Hindlimb muscle (tissue), 1 donor: ENCODE measurements at places on chromosomes 11 and 22. TPM values are rescaled to one million over a fixed set of nuclear protein-coding genes. Genes with fewer than 3 reads are reported as not detected.

DNA sequence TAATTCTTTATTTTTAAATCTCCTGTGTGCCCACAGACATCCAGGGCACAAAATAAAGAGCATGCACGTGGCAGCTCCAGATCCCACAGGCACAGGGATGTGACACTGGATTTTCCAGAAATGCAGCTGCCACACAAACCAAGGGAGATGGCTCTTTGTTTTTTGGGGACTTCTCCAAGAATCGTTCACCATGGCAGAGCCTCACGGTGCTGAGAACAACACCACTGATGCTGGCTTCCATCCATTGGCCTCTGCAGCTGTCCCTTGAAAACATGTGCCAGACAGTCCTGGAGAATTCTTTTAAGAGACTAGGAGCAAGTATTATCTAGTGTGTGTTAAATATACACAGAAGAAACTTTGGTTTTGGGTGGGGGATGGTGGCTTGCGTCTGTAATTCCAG lies 108.4 kb upstream of the SLC22A12 start:
- DNase-seq, result peak; percentile 34

DNA sequence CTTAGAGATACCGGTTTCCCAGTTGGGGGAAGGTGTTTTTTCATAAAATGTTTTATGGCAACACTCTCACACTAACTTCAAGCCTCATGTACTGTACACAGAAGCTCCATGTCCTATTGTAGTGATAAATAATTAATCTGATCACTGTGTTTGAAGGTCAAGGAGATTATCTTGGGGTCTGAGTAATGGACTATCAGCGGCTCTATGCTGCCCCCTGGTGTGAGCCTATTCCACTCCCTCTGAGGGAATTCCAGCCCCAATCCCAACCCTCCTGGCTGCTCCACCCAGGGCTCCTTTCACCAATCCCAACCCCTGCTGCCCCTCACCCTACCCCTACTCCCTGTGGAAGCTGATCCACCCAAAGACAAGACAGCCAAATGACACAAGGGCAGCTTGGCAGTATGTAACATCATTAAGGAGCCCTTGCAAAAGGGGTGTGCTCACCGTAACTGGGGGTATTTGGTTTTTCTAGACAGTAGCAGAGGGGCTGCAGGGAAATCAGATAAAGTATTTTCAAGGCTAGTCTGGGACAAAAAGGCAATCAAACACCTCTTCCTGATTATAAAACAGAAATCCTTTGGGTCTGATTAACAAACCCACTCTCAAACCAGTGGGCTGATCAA lies 22.3 kb downstream of the HPS4 start:
- DNase-seq, result peak; percentile 44

Gene ZC3H7B
- polyA plus RNA-seq, result 43.4 TPM

DNA sequence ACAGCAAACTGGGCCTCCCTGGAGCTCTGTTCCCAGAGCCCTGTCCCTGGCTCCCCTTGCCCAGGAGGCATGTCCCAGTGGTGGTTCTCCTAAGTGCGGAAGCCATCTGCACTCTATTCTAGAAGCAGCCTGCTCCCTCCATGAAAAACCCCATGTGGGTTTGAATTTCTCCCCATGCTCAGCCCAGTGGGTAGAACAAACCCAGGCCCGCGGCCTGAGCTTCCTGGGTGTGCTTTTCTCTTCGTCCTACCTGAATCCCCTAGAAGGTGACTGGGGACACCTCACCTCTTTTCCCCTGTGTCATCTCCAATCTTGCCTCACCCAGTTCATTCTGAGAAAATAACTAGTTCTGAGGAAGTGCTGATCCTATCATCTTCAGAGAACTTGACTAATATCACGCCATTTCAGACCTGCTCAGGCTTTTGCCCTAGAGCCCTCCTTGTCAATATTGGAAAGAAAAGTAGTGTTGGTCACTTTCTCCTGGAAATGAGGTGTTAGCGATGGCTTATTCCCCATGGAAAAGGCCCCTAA lies 15.9 kb downstream of the IL10RA start:
- DNase-seq, result no peak

DNA sequence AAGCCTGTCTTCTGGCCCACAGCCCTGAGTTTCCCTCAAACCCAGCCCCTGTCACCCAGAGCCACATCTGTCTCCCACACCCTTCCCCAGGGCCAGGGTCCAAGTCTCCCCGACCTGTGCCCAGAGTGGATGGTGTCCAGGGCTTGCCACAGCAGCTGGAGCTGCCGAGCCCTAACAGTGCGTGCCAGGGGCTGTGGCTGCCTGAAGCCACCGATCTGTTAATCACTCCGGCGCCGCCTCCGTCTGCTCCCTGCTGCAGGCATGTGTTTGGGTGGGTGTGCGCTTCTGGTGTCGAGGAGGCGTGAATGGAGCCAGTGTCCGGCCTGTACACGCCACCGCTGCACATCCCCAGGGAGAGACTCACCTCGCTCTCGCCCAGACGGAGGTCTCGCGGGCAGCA lies 26.1 kb downstream of the SHISAL1 start:
- no peak for DNase-seq

Gene CARD16
- 19.1 TPM for polyA plus RNA-seq

DNA sequence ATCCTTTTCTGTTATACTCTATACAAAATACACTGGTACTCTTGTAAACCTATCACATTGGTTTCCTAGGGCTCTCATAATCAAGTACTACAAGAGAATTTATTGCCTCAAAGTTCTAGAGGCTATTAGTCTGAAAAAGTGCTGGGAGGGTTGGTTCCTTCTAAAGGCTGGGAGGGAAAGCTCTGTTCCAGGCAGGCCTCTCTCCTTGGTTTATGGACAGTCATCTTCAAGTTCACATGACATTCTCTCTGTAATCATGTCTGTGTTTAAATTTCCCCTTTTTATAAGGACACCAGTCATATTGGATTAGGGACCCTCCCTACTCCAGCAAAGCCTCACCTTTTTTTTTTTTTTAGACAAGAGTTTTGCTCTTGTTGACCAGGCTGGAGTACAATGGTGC lies 9.1 kb downstream of the SLC36A4 start:
- no peak for DNase-seq

- no peak for DNase-seq
Measured at GRCh38 chr11:34830648-34831047, 85.5 kb downstream of the APIP start.

GRCh38 chr11:3786781-3787428 lies 10.4 kb downstream of the NUP98 start:
- no peak for DNase-seq

Gene LMNTD2
- polyA plus RNA-seq, result 0.80 TPM

- no peak for DNase-seq
Measured at GRCh38 chr11:123180166-123180565, 14.9 kb downstream of the CLMP start.

DNA sequence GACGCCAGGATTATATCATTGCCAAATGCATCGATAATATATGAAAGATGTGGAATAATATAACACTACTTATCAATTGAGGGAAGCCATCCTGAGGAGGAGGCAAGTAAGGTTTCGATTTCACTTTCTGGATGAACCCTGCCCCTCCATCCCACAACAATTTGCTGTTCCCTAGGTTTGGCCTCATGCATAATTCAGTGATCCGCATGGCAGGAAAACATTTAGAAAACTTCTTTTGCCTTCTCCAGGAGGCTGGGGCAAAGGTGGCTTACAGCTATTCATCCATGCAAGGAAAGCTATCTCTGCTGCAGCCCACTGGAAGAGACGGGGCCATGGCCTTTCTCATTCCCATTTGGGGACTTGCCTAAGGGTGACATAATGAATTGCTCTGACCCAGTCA lies 489.4 kb upstream of the CADM1 start:
- DNase-seq, result no peak

Gene TEX54
- polyA plus RNA-seq, result not detected

DNA sequence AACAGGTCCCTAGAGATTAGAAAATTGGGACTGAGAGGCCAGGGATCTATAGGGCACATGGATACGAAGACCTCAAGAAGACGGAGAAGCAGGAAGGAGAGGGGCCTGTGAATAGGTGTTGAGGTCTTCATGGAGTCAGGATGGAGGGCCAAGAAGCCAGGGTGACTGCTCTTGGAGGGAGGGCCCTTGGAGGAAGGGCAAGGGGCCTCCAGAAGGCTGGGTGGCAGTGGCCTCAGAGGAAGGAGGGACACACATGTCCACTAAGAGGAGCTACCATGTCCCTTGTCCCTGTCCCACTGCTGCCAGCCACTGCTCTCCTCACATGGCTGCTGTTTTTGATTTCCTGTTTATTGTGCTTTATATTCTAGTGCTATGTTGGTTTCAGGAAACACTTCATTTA lies 589.5 kb upstream of the B3GAT1 start:
- no peak for DNase-seq

DNA sequence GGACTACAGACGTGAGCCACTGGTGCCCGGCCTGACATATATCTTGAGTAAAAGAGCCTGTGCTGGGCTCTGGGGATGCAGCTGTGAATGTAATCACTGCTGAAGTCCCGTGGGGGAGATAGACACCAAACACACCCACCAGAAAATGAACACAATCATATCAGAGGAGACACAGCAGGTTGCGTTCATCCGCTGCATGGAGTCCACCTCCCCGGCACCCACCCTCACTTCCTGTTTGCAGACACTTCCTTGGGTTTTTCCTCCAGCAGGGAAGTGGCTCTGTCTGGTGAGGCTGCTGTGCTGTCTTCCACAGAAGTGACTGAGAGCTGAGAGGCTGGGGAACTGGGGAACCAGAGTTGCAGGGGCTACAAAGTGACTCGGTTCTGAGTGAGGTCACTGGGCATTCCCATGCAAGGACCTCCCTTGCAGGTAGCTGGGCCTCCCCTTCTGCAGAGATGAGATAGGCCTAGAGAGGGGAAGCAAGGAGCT lies 7.2 kb downstream of the MICALL1 start:
- DNase-seq, result no peak

Gene MS4A6A
- polyA plus RNA-seq, result 31.4 TPM

Gene C11orf97
- not detected for polyA plus RNA-seq

Gene EFEMP2
- polyA plus RNA-seq, result 87.9 TPM

DNA sequence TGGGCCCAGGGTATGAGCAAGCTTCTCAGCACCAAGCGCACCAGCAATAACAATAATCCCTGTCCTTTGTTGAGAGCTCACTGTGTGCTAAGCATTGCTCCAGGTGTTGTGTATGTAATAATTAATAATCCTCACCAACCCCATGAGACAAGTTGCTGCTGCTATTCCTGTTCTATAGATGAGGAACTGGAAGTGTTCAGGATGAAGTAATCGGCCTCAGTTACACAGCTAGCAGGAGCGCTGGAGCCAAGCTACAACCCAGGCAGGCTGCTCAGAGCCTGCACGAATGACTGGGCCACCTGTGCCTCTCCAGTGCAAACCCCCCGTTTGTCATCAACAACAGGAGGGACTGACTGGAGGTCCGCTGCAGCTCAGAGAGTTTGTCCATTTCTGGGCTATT lies 35.2 kb upstream of the CECR2 start:
- DNase-seq, result no peak

Gene MS4A4A
- polyA plus RNA-seq, result 7.9 TPM

Gene TECTA
- 1.7 TPM for polyA plus RNA-seq

Gene RTN4R
- polyA plus RNA-seq, result 25.1 TPM

- DNase-seq, result no peak
Measured at GRCh38 chr11:16799890-16800289, 61.4 kb downstream of the C11orf58 start.

DNA sequence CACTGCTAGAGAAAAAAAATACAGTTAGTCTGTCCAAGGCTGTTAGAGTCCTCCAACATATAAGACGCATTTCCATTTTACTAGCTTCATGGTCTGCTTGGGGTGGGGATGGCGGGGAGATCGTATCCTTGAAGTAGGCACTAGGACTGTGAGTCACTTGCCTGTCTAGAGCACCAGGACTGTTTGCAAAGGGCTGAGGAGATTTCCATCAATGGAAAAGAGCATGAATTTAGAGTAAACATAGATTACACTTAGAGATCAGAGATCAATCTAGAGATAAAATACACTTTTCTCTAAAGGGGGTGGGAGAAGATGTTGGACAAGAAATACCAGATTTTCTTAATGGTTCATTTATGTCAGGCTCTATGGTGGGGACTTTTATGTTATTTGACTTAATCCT lies 1.7 kb upstream of the MS4A7 start:
- DNase-seq, result no peak

Gene SCO2
- polyA plus RNA-seq, result 6.1 TPM

- peak; percentile 78 for DNase-seq
Measured at GRCh38 chr22:40107851-40108378, 69.8 kb upstream of the TNRC6B start.

Gene LDHAL6A
- polyA plus RNA-seq, result 0.22 TPM
